NCI-H1105 treated with DMSO at 0.1 percent for 48 hours (cell line): ENCODE measurements at places on chromosomes 1 and 21.

GRCh38 chr1:189939967-189940366, 537.7 kb downstream of the BRINP3 start:
- no peak for DNase-seq

DNA sequence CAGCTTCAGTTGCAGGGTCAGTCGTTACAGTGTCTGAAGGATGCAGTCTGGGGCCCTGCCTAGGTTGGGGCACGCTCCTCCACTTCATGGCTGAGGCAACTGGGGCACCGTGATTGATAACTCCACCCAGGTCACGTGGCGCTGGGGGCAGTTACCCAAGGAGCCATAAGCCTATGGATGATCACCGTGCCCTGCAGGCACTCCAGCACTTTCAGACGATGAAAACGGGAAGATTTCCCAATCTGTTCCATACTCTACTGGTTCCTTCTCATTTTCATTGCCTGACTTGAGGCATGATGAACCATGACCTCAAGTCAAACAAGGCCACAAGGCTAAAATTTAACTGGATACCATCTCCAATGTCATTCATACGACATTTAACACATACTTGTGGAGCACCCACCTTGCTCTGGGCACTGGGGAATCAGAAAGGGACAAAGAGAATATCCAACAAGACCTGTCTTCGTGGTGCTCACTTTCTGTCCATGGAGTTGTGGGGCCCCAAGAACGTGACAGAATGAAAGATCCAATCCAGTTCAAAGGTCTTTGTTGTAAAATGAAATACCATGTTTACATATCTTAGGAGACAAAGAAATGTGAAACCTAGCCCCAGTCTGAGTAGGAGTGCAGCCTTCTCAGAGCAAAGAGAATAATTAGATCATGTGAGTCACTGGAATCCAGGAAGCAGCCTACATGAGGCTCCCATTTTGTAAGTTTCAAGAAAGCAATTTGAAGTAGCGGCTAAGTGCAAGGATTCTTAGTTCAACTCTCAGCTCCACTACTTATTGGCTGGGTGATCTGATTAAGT, 39.4 kb upstream of the SPOCD1 start:
- no peak for DNase-seq

GRCh38 chr21:27759820-27760219, 792.9 kb upstream of the ADAMTS5 start:
- no peak for DNase-seq

DNA sequence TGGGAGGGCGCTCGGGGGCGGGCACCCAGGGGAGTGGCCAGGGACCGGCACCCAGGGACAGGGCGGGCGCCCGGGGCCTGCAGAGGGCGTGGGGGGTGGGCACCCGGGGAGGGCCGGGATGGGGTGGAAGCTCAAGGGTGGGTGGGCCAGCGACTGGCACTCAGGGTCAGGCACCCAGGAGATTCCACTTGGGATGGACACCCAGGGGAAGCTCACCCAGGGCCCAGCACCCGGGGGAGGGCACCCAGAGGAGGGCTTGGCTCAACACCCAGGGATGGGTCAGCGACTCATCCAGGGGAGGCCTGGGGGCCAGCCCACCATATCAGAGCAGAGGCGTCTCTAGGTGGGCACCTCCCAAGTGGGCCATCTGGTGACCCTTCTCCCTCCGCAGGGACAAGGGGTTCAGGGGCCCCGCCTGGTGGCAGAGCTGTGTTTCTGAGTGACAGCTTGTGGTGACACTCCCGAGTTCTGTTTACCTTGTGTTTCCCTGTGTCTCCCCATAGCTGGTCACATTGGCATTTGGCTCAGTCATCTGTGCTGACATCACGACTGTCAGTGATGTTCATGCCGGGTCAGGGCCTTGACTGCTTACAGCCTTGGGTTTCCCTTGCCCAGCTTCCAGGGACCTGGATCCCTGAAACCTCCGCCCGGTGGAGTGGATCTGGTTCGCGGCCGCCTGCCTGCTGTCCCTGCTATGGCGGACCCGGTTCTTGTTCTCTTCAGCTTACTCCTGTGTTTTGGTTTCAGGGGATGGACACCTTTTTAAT, 749 bp downstream of the IBA57 start:
- peak; percentile 11 for DNase-seq

DNA sequence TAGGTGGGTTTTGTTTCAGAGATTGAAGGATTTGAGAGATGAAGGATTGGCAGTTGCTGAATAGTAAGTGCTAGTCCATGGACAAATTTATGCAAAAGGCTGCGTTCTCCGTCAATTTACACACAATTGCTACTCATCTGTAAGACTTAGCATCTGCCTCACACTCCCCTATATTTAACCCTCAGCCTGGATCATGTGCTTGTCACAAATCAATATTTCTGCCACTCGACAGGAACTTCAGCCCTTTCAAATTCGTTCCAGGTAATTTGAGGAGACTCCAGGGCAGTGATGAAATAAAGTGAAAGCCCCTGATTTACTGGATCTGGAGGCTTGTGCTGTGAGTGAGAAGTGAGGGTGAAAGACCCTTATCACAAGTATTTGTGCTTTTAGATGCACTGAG, 105.6 kb upstream of the UBE2U start:
- no peak for DNase-seq

DNA sequence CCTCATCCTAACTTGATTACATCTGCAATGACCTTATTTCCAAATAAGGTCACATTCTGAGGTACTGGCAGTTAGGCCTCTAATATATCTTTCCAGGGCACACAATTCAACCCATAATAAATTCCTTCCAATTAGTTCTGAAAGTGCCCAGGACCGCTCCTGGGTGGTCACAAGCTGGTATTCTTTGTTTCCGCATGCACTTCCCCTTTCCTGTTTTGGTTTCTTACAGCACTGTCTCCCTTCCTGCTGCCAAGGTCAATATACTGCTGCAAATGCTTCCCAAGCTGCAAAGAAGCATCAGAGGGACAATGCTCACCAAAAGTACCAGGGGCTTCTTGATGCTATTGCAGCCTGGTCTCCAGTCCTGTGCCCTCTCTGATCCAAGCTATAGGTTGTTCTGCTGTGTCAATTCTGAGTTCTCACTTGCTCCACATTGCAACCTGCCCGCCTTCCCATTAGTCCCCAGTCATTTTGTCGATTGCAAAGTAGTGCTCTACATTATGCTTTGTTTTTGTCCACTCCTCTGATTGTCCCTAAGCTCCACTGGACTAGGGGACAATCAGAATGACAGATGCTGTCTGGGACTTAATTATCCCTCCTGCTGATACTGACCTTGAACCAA, 13.9 kb upstream of the XPR1 start:
- DNase-seq: no peak

DNA sequence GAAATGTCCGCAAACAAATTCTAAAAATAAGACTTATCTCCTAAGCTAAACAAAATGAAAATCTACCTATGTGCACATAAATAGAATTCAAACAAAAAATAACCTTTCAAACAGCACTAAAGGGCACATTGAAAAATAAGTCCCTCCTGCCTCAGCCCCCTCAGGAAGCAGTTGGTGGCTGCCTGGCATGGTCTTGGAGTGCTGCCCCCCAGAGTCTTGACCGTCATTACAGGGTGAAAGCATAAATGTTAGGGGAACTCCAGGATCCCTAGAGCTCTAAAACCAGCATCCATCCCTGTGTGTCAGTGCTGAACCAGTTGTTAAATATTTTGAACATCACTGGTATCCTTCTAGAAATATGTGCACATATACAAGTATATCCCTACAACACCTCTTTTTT, 6.5 kb upstream of the NPL start:
- no peak for DNase-seq

- peak; percentile 31 for DNase-seq
These were observed 12.7 kb upstream of the RAB4A start for GRCh38 chr1:229258031-229258756.

GRCh38 chr1:67170751-67171573, 4.7 kb downstream of the IL23R start:
- no peak for DNase-seq

GRCh38 chr1:241240069-241240468, 116.9 kb downstream of the RGS7 start:
- no peak for DNase-seq

DNA sequence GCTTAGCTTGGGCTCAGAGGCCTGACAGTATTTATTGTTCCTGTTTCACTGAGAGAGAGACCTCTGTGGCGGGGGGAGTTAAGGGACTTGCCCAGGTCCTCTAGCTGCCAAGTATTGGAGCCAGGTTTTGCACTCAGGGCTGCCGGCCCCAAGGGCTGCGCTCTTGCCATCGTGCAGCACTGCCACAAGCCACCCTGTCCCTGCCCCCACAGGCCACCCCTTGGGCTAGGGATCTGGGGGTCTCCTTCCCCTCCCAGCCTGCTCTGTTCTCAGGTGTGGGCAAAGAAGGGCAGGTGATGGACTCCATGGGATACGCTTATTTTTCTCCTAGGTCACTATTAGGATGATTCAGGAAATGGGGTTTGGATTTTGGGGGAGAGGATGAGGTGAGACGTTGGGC, 8.7 kb downstream of the KIAA1614 start:
- no peak for DNase-seq

- peak; percentile 63 for DNase-seq
These were observed 6.7 kb downstream of the EFNA4 start for GRCh38 chr1:155070158-155070621.

DNA sequence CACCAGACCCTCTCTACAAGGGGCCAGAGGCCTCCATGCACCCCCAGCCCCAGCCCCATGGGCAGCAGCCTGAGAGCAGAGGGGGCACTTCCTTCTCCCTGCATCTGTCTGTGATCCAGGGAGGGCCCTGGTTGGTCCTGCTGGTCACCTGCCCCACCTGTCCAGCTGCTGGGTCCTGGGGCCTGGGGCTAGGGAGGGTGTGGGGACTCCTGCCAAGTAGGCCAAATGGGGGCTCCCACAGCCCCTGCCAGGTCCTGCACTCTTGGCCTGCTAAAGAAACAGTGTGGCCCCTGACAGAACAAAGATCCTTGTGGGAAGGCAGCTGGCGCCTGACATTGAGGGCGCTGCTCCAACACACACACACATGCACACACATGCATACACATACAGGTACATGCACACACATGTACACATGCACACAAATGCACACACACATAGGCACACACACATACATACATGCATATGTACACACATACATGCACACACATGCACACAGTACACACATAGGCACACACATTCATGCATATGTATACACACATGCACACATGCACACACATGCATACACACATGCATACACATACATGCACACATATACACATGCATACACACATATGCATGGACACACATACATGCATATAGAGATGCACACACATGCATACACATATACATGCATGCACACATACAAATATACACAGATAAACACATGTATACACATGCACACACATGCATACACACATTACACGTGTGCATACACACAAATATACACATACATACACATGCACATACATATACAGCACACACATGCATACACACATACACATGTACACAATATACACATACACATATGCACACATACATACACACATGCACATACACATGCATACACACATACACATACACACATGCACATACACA, 49.9 kb downstream of the TRPM2 start:
- no peak for DNase-seq

DNA sequence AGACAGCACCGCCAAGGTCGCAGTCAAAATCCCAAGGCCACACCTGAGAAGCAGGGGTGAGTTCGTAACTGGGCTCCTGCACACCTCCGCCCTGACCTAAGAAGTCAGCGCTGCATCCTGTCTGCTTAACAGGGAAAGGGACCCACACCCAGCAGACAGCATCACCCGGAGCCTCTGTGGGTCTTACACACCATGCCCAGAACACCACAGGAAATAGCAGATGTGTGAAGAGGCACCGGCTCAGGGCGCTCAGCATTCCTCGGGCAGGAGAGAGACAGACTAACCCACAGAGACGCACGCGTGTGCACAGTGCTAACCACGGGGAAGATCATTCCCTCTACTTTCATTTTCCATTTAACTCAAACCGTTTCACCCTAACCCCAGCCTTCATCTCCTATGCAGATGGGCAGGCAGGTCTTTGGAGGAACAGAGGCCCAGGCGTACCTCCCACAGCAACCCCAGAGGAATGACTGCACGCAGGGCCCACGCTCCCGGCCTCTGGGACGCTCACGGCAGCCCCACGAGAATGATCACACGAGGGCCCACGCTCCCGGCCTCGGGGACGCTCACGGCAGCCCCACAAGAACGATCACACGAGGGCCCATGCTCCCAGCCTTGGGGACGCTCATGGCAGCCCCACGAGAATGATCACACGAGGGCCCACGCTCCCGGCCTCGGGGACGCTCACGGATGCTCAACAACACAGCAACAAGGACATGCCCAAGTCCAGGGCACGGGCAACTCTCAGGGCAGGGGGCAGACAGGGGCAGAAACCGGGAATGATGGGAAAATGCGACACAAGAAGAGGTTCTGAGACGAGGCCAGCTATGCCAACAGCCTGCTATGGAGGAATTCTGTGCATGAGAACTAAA, 20.9 kb downstream of the POFUT2 start:
- no peak for DNase-seq

DNA sequence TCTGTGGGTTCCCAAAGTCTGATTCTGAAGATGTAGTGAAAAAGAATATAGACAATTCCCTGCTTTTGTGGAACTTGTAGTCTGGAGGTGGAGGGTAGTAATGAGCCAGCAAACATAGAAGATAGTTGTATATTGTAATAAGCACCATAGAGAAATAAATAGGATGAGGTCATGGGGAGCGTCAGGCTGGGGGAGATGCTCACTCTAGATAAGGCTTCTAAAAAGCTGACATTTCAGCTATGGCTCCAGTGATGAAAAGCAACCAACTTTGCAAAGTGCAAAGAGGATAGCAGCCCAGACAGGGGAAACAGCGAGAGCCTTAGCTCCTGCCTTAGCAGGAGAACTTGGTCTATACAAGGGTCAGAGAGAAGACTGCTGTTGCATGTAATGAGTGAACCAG, 98.0 kb upstream of the RALGPS2 start:
- no peak for DNase-seq

- DNase-seq: no peak
These were observed 2.6 kb downstream of the RIMS3 start for GRCh38 chr1:40662864-40663263.

DNA sequence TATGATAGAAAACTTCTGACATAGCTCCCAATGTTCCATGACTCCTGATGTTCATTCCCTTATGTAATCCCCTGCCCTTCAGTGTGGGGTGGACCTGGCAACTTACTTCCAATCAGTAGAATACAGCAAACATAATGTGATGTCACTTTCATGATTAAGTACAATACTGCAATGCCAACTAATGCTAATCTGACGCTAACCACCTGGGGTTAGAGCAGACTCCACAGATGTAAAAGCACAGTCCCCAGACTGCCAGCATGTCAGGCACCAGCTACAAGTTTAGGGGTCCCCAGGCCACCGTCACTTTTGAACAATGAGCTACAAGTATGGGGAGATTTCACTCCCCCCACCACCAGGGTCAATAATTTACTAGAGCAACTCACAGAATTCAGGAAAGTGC, 32.3 kb upstream of the FBXO28 start:
- DNase-seq: no peak

DNA sequence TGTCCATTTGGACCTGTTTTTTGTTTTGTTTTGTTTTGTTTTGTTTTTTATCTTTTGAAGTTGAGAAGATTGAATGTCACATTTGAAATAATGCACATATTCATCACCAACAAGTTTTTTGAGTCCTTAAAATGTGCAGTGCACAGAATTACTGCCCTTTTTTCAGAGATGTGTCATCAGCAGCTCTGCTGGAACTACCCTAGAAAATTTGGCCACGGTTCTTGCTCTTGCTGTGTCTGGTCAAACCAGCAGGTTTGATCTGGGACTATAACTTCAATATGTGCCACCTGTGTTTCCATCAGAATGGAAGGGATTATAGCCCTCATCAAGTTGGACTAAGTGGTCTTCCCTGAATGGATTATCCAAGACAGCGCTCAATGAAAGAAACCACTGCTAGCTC, 24.1 kb upstream of the CNN3 start:
- DNase-seq: no peak
